ENCODE measurements at places on chromosomes 1 and 21. TPM values are rescaled to one million over a fixed set of nuclear protein-coding genes. Genes with fewer than 3 reads are reported as not detected.

The INKA2 gene
- total RNA-seq = 2.5 TPM

The ALPL gene
- total RNA-seq = 0.50 TPM

The MYOG gene
- total RNA-seq = not detected

The FCAMR gene
- total RNA-seq = not detected

The IL20 gene
- total RNA-seq = not detected
